GOT3 (cell line): ENCODE measurements at places on chromosomes 3 and 15.

DNA sequence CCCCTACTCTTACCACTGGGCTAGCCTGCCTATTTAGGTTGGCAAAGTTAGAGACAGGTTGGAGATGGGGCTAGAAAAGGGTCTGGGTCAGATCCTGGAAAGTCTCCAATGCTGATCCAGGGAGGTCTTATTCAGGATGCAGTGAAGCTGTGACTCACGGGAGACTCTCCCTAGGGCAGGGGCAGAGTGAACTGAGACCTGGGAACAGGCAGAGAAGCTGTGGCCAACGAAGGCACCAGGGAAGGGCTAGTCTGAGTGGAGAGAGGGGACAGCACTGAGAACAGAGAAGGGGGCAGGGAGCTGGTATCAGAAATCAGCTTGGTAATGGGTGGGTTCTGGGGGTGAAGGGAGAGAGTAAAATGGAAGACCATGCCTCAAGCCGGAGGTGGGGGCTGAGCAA is 2.2 kb downstream of the LTF start:
- no peak for DNase-seq

GRCh38 chr15:74320352-74321247 is 46.8 kb downstream of the CYP11A1 start:
- no peak for DNase-seq

DNA sequence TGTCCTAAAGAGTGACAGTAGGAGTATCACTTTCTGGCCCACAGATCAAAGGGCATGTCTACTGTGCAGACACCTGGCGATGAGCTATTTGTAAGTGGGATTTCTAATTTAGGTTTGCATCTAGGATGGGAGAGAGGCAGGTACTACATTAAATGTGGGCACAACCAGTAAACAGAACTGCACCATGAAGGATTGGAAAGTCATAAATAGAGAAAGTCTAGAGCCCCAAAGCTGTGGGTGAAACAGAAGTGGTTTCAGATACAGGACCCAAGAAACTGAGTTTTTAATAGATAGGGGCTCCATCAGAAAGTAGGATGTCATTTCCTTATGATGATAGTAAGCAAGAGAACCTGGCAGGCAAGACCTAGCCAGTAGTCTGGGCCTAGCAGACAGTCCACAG is 35.2 kb upstream of the SPPL2A start:
- no peak for DNase-seq

GRCh38 chr3:183539811-183540210 is 15.7 kb downstream of the KLHL6 start:
- DNase-seq, result no peak

GRCh38 chr3:125302932-125303331 is 72.2 kb downstream of the ZNF148 start:
- DNase-seq, result no peak
